ENCODE measurements at places on chromosomes 2 and 18.

DNA sequence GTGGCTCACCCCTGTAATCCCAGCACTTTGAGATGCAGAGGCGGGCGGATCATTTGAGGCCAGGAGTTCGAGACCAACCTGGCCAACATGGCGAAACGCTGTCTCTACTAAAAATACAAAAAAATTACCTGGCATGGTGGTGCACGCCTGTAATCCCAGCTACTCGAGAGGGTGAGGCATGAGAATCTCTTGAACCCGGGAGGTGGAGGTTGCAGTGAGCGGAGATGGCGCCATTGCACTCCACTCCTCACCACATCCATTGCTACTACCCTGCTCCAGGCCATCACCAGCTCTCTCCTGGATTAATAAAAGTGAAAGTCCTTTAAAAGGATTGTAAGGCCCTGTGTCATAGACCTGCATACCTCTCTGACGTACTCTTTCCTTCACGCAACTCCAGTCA lies 1.2 kb downstream of the RMP24 start:
- no peak for DNase-seq

DNA sequence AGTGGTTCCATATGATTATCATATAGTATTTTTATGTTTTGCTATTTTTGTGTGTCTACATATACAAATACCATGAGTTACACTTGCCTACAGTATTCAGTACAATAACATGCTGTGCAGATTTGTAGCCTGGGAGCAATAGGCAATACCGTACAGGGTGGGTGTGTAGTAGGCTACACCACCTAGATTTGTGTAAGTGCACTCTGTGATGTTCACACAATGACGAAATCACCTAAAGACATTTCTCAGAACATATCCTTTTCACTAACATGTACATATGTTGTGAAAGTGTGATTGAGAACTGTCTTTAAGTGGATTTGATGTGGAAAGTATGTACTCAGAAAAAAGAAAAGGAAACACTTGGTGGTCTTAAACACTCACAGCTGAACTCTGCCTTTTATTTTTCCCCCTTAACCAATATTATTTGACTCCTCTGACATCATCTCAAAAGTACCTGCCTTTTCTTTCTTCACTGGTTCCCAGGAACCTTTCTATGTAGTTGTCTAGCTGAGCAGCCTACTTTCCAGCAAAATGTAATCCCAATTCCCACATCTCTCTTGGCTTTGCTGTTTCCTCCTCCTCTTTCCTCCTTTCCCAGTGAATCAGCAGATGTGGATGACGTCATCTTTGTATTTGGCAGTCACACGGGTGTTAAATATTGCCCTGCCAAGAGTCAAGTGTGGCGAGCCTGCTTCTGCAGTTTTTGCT lies 47.7 kb downstream of the OSBPL6 start:
- peak; percentile 87 for DNase-seq

GRCh38 chr2:52017646-52018235 lies 985.8 kb upstream of the NRXN1 start:
- DNase-seq, result no peak

DNA sequence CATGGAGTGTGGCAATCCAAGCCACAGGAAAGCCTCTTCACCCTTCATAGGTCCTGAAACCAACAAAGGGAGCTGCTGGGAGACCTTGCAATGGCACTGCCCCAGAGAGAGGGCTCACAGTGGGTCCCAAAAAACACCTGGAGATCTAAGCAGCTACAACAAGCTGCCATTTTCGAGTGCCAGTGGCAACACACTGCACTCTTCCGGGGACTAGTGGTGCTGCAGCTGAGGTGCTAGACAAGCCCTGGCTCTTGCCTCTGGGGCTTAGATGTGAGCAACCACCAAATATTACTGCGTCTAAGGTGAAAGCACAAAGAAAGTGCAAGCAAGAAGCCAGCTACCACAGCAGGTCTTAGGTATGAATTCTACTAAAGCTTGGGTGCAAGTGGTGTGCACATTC lies 192.9 kb downstream of the NOL4 start:
- no peak for DNase-seq

- DNase-seq, result no peak
Observed at GRCh38 chr2:128466376-128466775, 147.7 kb upstream of the HS6ST1 start.
